ENCODE measurements at places on chromosomes 1 and 21. TPM values are rescaled to one million over a fixed set of nuclear protein-coding genes. Genes with fewer than 3 reads are reported as not detected.

DNA sequence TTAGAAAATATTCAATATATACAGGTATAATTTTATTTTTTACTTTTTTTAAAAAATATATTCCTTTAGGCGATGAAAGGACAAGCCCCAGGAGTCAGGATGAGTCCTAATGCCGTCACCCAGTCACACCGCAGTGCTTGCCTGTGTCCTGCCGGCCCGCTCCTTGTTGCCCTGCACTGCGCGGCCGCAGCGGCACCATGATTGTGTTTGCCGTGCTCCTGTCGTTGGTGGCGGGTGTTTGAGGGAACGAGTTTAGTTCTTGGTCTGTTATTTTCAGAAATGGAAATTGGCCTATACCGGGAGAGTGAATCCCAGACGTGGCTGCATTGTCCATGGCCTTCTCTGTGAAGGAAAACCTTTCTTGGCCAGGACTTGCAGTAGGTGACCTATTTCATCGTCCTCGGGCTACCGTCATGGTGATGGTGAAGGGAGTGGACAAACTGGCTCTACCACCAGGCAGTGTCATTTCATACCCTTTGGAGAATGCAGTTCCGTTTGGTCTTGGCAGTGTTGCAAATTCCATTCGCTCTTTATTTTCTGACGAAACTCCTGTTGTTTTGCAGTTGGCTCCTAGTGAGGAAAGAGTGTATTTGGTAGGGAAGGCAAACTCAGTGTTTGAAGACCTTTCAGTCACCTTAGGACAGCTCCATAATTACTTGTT, 45.9 kb upstream of the CRB1 start:
- no peak for DNase-seq

- no peak for DNase-seq
Observed at GRCh38 chr1:206635978-206636345, 626 bp downstream of the DYRK3 start.

GRCh38 chr21:42440187-42440792, 36.6 kb downstream of the UBASH3A start:
- DNase-seq: no peak

DNA sequence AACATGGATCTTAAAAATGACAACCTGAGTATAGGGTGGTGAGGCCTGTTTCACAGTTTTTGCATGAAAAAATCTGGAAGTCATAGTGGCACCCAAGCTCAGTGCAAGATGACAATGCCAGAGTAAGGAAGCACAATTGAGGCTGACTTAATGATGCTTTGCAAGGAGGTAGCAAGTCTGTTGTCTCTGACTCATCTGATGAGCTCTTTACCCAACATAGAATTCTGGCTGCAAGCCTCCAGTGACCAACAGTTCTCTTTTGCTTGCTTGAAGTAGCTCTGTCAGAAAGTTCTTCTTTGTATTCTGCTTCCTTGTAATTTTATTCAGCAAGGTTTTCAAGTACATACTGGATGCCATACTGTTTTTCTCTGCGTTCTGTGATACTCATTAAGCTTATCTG, 117.1 kb downstream of the FOXD2 start:
- DNase-seq: no peak

Gene RHEX
- total RNA-seq: 0.18 TPM

DNA sequence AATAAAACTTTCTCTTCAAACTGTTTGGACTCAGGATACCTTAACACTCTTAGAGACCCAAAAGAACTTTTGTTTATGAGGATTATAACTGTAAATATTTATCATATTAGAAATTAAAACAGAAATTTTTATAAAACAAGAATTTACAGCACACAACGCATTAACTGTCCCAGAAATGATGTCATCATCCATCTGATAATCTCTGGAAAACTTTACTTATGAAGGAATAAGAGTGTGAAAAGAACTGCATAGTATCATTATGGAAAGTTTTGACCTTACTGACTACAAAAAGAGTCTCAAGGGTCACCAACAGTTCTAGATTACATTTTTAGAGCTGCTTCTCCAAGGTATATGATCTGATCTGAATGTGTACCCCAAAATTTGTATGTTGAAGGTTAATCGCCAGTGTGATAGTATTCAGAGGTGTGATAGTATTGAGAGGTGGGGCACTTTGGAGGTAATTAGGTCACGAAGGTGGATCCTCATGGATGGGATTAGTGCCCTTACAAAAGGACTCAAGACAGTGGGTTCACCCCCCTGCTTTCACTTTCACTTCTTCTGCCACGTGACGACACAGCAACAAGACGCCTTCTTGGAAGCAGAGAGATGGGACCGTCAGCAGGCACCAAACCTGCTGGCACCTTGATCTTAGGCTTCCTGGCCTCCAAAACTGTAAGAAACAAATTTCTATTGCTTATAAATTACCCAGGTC, 95.7 kb upstream of the NR5A2 start:
- peak; percentile 58 for DNase-seq

GRCh38 chr1:35181790-35182455, 11.0 kb downstream of the SFPQ start:
- no peak for DNase-seq

- no peak for DNase-seq
Observed at GRCh38 chr1:167654975-167655575, 25.0 kb downstream of the RCSD1 start.

DNA sequence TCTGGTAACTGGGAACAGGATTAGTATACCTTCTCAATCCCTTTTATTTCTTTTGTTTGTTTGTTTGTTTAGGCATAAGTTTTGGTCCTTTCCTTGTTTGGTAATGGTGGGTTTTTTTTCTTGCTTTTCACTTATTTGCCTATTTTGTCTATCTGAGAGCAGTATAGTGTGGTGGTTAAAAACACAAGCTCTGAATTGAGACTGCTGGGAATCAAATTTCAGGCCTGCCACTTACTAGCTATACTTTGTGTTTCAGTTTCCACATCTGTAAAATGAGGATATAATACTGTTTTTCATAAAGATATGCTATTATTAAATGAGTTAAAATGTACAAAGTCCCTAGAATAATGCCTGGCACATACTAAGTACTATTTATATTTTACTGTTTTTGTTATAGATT, 81.6 kb upstream of the IVNS1ABP start:
- DNase-seq: no peak

- DNase-seq: no peak
Observed at GRCh38 chr1:67844988-67845387, 11.7 kb upstream of the GNG12 start.

DNA sequence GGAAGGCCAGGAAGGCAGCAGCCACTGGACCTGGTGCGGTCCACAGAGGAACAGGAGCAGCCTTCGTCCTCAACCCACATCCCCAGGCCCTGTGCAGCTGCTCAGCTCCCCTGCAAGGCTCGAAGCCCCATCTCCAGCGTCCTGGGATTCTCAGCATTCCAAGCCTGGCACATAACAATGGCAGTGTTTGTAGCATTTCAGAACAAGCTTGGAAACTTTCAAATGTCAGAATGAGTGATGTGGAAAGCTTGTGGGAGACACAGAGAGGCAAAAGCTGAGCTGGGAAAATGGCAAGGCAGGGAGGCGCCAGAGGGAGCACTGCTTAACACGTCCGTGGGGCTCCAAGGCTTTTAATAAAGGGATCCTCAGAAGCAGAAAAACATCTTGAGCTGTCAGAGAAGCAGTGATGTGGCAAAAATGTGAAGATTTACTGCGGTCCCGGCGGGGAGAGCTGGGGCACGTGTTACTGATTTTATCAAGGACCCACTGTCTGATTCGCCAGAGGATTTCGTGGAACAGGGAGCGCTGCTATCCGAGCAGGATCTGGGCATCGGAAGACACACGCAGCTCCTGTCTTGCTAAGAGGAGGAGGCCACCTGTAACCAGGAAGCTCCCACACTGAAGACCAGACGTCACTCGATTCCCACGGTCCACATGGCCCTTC, 38.1 kb downstream of the TOMM20 start:
- no peak for DNase-seq

DNA sequence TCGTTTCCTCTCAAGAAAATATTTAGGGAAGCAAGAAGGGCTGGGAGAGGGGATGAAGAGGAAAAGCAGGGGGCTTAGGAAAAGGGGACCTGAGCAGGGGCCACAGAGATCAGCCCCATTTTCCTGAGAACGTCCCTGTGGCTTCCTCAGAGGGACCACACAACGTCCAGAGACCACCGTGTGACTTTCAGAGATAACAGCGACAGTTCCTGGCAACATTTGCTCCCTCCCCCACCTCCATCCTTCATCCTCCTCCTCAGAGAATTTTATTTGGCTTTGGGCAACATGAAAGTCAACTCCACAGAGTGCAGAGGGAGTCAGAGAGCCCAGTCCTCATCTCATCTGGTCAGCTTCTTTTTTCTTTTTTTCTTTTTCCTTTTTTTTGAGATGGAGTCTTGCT, 50.9 kb downstream of the RUNX1 start:
- DNase-seq: no peak

Gene TCHHL1
- total RNA-seq: not detected

GRCh38 chr1:90989990-90990389, 31.8 kb downstream of the ZNF644 start:
- DNase-seq: no peak

Gene ICOSLG
- 1.1 TPM for total RNA-seq

DNA sequence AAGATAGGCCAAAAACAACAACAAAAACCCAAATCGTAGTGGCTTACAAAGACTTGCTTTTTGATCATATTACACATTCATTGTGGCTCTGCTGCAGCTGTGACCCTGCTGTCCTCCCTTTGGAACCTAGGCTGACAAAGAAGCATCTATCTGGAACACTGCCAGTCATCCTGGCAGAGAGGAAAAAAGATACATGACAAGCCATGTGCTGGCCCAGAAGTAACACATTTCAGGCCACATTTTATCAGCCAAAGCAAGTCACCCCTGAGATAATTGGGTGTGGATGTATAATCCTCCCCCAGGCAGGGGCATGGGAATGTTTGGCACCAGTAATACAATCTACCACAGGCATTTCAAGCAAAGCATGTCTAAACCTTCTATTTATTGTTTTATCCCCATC, 37.2 kb upstream of the AGO1 start:
- no peak for DNase-seq

Gene ARHGEF16
- 15.3 TPM for total RNA-seq

- no peak for DNase-seq
Observed at GRCh38 chr1:22815043-22815365, 104.4 kb downstream of the EPHB2 start.

DNA sequence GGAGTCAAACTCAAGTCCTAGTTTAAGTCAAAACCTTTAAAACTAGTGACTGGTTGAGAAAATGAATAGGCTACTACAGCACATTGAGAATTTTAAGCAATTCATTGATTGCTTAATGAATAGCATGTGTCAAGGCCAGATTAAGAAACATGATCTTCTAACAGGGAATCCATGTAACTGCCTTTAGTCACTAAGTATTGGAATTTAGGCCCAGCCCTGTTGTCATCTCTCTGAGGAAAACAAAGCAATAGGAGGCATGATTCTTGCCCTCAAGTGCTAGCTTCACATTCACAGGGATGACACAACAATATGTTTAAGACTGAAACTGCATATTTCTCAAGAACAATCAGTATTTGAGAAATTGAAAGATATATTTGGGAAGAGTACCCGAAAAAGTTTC, 70.0 kb upstream of the PTGS2 start:
- DNase-seq: no peak

DNA sequence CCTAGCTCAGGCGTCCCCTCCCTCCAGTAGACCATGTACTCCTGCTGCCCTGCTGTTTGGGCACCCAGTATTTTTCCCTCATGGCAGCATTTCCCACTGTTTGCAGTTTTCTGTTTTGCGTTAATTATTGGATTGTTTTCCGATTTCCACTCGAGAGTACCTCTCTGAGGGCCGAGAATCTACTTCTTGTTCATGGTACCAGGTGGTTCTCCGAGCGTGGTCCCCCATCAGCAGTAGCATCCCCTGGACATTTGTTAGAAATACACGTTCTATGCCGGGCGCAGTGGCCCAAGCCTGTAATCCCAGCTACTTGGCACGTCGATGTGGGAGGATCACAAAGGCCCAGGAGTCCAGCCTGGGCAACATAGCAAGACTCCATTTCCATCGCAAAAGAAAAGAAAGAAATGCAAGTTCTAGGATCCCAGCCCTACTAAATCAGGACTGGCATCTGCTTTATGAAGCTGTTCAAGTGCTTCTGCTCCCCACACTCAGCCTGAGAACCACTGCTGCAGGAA, 690 bp downstream of the RRP1 start:
- no peak for DNase-seq

- DNase-seq: no peak
Observed at GRCh38 chr1:107220036-107220435, 79.2 kb downstream of the NTNG1 start.

Gene DNAJC11
- 24.9 TPM for total RNA-seq

DNA sequence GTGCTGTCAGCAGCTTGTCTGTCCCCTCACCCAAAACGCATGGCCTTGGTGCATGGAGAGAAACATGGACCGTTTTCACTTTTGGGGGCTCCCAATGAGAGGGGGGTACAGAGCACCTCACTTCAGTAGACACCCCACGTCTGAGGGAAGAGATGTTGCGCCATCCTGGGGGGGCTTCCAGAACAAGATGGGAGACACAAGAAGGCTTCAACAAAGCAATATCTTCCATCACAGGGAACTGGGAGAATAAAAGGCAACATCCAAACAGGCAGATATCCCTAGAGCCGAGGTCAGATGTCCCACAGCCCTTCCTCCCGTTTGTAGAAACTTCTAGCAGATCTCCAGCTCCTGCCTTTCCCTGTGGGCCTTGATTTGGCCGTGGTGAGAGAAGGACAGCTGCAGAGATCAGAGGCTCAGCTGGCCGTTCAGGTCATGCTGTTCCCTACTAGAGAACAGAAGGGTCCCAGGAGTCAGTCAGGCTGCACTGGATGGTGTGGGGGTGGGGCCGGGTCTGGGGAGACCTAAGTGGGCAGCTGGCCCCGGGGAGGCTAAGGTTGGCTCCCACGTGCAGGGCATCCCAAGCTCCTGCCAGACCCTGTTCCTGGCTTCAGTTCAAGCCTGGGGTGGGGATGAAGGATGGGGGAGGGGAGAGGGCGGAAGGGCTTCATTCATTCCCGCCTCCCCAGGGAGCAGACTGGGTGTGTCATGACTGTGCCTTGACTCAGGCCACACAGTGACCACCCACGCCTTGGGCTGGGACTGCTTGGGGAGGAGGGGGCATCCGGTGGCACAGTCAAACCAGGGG, 4.4 kb downstream of the PLOD1 start:
- DNase-seq: no peak
